ENCODE measurements at places on chromosomes 2 and 18. TPM values are rescaled to one million over a fixed set of nuclear protein-coding genes. Genes with fewer than 3 reads are reported as not detected.

DNA sequence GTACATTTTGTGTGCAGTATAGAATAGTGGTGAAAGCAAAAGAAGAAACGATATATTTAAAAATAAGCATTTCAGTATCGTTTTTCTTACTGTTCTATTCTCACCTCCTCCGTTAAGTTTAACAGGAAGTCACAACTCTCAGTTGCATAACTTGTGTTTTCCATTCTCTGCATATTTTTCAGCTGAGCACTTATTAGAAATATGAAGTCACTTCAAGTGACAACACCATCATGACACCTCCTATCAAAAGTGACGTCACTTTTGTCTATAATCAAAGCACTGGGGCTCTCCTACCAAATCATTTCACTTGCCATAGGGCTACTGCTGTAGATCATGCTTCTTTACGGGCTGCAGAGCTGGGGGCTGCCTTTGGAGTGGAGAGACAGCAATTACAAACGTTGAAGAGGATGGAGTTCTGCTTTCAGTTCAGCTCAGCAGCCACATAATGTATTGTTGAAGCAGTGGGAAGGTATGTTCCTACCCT is 36.3 kb downstream of the STAT4 start:
- peak; percentile 18 for DNase-seq

DNA sequence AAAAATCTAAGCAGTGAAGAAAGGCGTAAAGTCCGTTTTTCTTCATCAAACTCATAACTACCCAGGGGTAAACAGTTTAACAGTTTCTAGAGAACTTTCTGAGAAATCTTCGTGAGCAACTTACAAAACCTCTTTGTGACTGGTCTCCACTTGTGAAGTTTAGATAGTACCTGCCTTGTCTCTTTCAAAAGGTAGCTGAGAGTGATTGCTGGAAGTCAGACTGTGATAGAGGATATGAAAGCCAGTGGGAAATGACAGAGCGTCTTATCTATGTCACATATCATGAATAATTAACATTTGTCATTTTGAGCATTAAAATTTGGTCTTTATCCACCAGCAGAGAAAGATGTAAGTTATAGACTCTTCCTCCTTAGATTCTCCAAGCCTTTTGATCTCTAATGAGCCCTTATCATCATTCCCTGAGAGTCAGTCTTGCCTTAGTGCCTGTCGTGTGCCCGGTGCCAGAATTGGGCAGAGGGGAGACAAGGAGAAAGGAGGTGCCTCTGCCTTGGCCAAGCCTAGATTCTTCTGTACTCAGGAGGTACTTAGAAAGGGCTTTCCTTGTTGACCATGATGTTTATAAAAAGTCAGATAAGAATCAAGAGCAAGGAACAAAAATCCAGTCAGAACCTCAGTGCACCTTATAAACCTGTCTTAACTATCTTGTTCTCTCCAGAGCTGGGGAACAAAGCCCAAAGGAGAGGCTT is 205.1 kb upstream of the EPAS1 start:
- no peak for DNase-seq

DNA sequence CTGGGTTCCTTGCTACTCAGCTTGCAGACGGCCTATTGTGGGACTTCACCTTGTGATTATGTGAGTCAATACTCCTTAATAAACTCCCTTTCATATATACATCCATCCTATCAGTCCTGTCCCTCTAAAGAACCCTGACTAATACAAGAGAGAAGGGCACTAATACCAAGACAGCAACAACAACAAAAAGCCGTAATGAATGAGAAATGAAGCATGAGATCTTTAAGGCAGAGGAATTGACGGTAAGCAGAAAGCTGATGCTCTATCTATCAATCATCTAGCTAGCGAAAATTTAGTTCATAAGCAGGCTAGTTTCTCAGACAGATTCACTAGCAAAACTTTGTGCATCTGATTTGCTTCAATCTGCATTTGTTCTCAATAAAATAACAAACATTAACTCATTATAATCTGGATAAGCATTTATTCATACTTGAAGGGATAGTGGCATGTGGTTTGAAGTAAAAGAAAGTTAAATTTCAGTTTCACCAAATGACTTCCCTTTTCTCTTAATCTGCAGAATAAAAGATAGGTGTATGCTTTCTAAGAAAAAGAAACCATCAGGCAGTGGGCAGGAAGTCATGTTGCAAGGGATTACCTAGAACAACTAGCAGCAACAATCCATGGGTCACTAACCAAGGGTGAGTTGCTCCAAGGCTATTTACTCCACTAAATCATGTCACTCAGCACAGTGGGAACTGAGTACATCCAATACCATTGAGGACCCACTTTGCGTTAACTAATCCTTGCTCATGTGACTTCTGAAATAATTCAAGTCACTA is 376.5 kb downstream of the TMEM182 start:
- no peak for DNase-seq

- peak; percentile 50 for DNase-seq
These were observed 56.0 kb downstream of the TEX44 start for GRCh38 chr2:231648579-231649174.

GRCh38 chr2:8599421-8600242 is 82.2 kb upstream of the ID2 start:
- DNase-seq: no peak

GRCh38 chr2:9768388-9768787 is 74.9 kb upstream of the TAF1B start:
- DNase-seq: no peak

GRCh38 chr2:127074358-127074757 is 32.6 kb downstream of the BIN1 start:
- no peak for DNase-seq

GRCh38 chr18:78090584-78090983 is 840.9 kb downstream of the GALR1 start:
- DNase-seq: no peak

DNA sequence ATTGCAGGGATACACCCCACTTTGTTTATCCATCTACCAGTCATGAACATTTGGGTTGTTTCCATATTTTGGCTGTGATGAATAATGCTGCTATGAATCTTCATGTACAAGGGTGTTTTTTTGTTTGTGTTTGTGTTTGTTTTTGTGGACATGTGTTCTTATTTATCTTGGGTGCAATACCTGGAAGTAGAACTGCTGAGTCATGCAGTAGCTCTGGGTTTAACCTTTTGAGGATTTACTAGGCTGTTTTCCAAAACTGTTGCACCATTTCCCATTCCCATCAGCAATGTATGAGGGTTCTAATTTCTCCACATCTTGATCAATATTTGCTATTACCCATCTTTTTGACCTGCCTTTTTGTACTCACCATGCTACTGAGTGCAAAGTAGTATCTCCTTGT is 140.0 kb upstream of the CYP1B1 start:
- no peak for DNase-seq

DNA sequence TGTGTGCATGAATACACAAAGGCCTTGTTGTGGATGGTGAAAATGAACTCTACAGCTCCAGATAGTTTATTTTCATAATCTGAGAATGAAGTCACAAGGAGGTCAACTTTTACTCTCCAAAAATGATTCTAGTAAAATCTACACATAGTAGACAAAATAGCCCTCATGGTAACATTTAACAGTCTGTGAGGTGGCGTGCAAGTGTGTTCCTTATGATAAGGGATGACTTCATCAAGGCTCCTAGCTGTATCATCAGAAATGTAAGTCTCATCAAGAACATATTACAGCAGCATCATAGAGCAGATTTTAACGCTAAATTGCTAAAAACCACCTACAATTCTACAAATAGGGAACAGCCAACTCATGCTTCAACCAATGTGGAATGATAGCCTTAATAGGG is 72.3 kb upstream of the RIOK3 start:
- DNase-seq: peak; percentile 94

- DNase-seq: no peak
These were observed 184.5 kb upstream of the LRP1B start for GRCh38 chr2:142315346-142315745.

DNA sequence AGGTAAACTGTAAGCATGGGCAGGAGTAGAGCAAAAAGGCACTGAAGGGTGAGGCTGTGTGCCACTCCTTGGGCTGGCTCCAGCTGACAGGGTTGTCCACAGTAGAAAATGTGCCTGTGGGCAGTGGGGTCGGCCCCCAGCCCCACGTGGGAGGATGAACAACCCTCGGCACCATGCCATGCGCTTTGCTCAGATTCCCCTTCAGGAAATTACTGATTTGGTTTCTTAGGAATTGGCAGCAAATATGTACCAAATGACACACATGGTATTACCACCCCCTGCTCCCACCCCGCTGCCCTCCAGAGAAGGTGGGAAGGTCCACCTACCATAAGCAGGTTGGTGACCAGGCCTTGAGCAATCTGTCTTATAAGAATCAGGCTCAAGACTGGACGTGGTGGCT is 13.6 kb downstream of the ADCY3 start:
- DNase-seq: no peak

DNA sequence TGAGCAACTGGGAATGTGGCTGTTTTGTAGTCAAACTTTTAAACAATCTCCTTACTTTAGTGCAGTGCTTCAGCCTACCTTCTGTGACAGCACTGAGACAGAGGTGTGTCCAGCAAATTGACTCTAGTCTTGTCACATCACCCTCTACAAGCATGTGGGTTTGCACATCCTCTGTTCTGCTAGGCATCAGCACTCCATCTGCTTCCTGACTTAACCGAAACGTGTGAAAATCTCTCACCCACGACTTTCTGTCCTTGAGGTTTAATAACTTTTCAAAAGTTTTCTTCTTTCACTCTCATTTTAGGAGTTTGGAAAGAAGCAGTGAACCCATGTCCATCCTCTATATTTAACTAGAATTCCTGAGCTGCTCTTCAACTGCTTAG is 42.6 kb downstream of the TTR start:
- DNase-seq: no peak

DNA sequence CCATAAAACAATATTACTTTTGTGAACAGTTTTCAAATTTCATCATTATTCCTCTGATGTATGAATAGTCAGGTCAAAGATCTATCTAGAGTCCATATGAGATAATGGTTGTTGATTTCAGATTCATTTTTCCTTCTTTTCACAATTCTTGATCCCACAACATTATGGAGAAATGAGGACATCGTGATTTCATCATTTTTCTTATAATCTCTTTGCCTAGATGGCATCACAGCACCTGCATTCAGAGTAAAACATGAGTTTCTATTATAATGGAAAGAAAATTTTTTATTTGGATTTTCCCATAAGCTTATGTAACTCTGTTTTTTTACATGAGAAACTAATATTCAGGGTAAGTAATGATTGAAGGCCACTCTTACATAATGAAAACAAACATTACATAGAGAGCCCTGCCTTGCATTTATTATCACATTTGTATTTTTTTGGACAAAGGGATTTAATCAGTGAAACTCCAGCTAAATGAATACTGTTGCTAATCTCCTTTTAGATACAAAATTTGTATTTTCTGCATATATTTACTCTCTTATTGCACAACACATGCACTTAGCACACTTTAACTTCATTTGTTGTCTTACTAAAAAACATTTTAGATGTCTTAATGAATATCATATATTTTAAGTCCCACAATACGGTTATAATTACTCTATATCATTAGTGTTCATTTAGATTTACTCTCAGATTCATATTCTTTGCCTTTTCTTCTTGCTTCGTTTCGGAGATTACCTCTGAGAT is 188.4 kb upstream of the KYNU start:
- no peak for DNase-seq

- peak; percentile 6 for DNase-seq
These were observed 142.4 kb downstream of the DDX1 start for GRCh38 chr2:15733867-15734673.

- no peak for DNase-seq
These were observed 17.9 kb upstream of the DSG3 start for GRCh38 chr18:31429623-31430022.

GRCh38 chr2:218418321-218418716 is 604 bp upstream of the VIL1 start:
- no peak for DNase-seq

GRCh38 chr2:228602288-228602687 is 420.8 kb upstream of the SPHKAP start:
- peak; percentile 34 for DNase-seq

GRCh38 chr2:220787251-220787650 is 784.9 kb downstream of the EPHA4 start:
- no peak for DNase-seq

DNA sequence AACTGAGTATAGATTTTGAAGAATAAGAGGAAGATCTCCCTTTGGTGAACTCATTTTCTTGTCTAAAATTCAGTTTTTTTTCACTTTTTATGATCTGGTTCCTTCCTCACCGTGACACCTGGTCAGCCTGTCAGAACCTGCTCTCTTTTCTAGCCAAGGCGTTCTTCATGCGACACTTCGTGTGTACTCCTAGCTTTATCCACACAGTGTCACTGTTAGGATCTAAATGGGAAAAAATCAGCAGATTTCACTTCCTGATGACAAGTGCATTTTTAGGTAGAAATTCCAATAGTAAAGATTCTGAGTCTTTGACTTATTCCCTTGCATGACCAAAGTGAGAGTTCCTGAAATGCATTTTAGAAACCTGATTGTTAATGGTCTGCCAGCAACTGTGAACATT is 89.8 kb downstream of the KLHL14 start:
- DNase-seq: no peak

GRCh38 chr2:223503746-223504145 is 98.4 kb downstream of the SCG2 start:
- no peak for DNase-seq

- no peak for DNase-seq
These were observed 337.2 kb upstream of the SLC39A10 start for GRCh38 chr2:195319548-195320412.

DNA sequence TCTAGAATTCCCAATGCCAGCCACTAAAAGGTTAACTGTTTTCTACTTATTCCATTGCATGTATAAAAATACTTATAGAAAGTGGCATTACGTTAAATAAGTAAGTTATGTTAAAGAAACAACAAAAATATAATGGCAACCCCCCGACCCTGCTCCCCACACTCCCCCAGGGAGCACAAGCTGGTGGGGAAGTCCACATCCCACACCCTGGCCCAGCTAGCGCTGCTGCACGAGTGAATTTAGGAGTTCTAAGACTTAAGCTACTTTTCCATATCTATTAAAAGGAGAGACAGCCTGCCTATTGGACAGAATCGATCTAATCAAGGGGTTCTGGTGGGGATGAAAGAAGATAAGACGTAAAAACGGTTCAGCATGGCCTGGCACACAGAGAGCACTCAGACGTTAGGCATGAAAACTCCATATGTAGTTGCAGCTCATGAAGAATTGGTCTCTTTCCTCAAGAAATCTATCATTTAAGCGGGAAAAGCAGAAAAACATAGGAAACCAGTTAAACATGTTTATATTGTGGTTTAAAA is 16.6 kb downstream of the HJURP start:
- no peak for DNase-seq

Gene BOLL
- not detected for total RNA-seq

Gene ACTR2
- total RNA-seq: 205 TPM

Gene STPG4
- 0.28 TPM for total RNA-seq

Gene GAREM2
- total RNA-seq: 0.28 TPM

Gene ABCG5
- not detected for total RNA-seq

Gene DSG1
- not detected for total RNA-seq

Gene EFEMP1
- total RNA-seq: 164 TPM

Gene HOXD10
- total RNA-seq: not detected
